ENCODE measurements at places on chromosomes 6 and 20.

- DNase-seq = no peak
These were observed 724.1 kb downstream of the KIF16B start for GRCh38 chr20:15848995-15849610.

DNA sequence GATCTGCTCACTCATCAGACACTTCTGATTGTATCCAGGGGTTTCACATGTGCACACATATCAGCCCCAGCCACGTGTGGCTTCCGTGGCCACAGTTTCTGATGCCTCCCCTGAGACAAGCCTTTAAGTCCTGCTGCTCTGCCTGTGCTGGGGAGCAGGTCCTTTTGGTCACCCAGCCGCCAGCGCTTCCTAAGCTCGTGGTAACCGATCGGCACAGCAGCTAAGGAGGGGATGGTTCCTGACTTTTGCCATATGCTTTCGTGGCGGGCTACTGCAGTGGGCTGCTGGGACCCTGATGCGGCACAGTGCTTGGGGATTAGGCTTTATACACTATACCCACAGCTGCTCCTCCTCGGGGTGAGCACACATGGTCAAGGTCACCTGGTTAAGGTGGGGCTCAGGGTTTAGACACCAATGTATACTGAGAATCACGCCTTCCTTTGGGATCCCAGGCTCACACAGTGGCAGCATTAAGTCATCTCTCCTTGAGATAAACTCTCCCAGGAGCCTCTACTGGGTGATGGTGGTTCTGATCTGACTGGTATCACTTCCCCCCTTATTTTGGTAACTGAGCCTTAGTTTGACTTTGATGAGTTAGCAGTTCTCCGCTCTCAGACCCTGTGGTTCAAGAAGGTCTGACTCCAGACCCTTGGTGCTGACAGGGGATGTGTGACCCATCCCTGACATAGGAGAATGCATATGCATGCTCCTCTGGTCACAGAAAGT lies 85.9 kb upstream of the KCNG1 start:
- no peak for DNase-seq

GRCh38 chr20:62331347-62331746 lies 28.6 kb downstream of the ADRM1 start:
- DNase-seq = no peak

DNA sequence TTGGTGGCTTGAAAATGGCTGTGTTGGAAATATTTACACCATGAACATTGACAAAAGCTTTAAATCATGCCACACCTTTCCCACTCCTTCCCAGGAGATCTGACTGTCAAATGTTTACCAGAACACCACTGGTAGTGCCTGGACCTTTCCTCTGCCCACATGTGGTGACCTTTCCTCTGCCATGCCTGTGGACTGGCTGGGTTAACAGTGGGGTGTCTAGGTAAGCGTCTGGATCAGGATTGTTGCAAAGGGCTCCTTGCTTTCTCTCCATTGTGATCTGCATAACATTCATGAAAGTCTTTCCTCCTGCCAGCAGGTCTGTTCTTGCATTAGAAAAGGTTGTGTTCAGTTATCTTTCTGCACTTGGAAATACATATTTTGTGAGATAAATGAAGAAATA lies 572.7 kb downstream of the DHX35 start:
- DNase-seq = no peak

- DNase-seq = no peak
These were observed 3.2 kb downstream of the GNAS-AS1 start for GRCh38 chr20:58847463-58847862.

DNA sequence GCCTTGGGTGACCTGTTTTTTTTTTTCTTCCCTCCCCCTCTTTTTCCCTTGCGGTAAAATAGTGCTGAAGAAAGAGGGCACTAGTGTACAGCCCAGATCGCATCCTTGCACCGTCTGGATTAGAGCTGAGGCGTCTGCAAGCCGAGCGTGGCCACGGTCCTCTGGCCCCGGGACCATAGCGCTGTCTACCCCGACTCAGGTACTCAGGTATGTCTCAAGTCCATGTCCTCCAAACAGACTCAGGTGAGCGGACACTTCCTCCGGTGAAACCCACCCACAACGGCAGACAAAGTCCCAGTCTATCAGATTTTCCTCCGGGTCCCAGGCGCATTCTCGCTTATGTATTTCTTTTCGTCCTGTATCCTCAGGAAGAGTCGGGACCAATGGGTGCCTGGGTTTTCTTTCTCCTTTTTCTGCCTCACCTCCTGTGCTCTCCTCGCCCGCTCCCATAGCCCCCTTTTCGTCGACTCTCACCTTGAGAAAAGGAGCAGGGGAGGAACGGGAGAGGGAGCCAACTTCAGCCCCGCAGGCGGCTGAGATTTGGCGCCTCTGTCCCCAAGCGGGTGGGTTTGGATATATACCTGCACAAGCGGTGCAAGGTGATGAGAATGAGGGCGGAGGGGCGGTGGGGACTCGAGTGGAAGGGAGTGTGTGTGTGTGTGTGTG lies 1.1 kb upstream of the GRM1 start:
- DNase-seq = no peak

- no peak for DNase-seq
These were observed 53.4 kb downstream of the HIVEP1 start for GRCh38 chr6:12065321-12066140.
